ENCODE measurements at places on chromosomes 3 and 15.
A peak's percentile ranks its signal among the peaks of the same experiment; 100 is the strongest.

GRCh38 chr15:66830358-66830757, 128.3 kb downstream of the SMAD6 start:
- no peak for DNase-seq

GRCh38 chr3:87924485-87924884, 134.3 kb downstream of the CGGBP1 start:
- DNase-seq, result no peak

GRCh38 chr3:72745146-72745999, 102.9 kb downstream of the SHQ1 start:
- DNase-seq, result no peak

DNA sequence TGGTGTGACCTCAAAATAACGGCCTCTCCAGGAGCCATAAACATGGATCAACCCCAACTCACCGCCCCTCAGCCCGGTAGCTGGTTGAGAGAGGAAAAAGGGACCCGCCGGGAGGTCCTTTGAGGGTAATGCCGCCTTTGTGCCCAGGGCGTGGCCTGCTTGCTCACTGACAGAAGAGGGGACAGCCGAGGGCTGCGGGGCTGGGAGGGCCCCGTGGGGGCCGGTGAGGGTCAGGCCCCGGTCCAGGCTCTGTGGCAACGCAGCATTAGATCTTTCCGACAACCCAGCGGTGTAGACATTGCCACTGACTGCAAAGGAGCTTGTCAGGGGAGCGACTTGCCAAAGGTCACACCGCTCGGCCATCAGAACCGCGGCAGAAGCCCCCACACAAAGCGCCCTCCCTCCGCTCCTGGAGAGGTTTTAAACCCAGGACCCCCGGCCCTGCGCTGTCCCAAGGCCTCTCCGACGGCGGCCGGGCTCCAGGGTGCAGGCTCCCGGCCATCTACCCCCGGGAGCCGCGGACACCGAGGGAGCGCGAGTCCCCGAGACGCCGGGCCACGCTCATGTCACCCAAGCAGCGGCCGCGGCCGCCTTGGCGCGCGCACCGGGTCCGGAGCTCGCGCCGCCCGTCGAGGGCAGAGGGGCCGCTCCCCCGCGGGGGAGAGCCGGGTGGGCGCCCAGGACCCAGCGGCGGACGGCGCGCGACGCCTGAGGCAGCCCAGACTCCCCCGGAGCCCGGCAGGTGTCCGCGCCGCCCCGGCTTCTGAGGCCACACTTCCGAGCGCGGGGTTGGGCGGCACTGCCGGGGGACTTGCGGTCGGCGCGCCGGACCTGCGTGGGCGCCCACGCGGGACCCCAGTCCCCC, 975 bp downstream of the PCSK6 start:
- DNase-seq, result no peak

DNA sequence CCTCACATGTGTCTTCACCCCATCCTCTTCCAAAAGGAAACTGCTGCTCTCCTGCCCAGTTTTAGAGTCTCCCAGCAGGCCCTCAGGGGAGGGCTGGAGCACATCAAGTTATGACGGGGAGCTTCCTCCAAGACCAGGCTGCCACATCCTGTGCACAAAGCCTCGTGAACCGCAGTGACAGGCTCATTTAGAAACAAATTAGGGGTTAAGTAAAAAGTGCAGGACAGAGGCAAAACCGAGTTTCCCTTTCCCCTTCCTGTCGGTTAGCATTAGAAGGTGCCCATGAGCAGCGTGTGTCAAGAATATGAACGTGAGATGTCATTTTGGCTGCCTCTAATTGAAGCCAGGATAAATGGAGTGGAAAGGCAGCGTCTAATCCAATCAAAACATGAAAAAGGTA, 199.7 kb downstream of the ARRDC4 start:
- no peak for DNase-seq

GRCh38 chr3:126284258-126284904, 72.8 kb downstream of the KLF15 start:
- no peak for DNase-seq

DNA sequence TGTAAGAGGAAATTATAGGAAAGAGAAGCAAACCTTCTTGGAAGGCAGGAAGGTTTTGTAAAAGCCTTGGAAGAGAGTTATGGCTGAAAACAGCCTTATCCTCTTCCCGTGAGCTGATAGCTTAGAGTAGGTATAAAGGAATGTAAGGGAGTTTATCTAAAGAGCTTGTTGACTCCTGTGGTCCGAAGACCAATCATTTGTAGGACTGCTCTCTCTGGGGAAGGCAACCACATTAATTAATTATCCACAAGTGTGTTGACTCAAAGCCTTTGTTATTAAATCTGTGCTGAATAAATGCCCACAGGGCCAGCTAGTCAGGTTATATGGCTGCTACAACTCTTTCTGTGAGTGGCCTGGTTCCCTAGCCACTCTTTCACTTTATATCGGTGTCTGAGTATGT, 452.1 kb upstream of the RASGRP1 start:
- no peak for DNase-seq

GRCh38 chr3:39990532-39990931, 181.1 kb downstream of the MYRIP start:
- DNase-seq, result no peak

- no peak for DNase-seq
These were observed 3.8 kb upstream of the IRAK2 start for GRCh38 chr3:10160925-10161324.

DNA sequence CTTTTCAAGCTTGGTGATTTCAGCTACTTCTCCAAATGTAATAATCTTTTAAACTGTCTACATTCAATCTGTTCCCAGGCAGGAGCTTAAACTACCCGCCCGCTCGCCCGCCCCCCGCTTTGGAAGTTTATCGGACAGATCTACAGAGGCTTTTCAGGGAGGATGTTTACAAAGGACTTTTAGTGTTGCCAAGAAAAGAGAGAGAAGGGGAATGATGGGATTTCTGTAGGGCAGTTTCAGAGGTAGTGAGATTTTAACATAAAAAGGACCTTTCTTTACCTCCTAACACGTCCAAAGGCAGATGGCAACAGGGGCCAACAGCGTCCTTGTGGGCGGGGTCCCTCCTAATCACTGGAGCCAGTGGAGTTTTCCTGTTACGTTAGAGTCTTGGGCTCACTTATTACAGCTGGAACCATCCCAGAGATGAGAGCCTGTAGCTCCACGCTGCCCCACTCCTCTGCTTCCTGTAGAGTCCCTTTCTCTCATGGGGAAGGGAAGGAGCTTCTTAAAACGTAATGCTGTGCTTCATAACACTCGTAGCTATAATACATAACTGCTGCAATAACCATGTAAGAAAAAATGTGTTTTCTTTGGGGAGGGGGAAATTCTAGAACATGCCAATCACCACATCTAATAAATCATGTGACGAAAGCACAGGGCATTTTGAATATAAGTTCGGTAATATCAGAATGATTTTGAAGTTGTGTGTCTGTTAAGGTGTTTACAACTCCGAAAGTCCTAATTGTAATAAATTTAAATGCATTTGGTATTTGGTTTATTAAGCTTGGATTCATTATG, 30.9 kb downstream of the HES1 start:
- no peak for DNase-seq

- DNase-seq, result no peak
These were observed 171.6 kb downstream of the PPM1L start for GRCh38 chr3:160927620-160928019.

DNA sequence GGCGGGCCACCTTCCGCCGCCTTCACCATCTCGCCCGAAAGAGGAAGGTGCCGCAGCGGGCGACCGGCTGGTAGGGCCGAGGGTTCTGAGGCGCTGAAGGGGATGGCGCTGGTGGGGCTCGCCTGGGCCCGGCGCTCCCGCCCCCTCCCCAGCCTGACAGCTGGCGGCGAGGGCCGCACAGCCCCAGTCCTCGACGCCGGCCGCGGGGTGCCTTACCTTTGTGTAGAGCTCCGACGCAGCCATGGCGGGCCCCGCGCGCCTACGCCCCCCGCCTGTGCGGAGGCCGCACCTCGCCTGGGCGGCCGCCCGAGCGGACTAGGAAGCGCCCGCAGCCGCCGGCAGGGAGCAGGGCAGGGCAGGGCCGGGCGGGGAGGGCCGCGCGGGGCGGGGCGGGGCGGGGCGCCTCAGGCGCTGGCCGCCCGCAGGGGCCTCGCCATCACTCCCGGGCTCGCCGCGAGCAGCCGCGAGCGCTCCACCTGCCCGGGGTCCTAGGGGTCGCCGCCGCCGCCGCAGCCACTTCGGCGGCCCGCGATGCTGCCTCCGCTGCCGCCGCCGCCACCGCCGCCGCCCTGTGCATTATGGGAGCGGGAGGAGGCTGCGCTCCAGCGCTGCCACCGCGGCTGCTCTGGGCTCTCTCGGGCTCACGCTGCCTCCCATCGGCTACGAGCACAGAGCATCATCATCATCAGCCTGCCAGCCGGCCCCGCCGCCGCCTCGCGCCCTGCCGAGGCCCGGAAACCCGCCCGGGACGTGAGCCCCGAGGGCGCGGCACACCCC, at the start of gene MYO5A:
MYO5A (minus strand) TSS at position 317 of the 777 bp plus-strand sequence; CDS start at position 243, 74 bp downstream.
- peak; percentile 61 for DNase-seq

DNA sequence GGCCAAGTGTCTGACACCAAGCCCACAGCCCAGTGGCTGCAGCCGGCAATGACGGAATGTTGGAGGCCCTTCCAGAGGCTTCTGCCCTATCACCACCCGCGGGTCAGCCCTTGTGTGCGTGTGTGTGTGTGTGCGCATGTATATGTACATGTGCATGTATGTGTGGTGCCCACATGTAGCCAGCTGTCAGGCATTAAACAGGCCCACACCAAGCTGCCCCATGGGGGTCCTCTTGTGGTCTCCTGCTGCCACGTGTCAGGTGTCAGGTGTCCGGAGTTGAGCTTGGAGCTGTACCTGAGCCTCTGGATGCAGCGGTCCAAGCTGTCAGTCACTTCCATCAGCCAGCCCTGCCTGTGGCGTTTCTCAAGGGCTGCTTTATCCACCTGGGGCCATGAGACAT, 13.9 kb downstream of the UROC1 start:
- DNase-seq, result no peak

DNA sequence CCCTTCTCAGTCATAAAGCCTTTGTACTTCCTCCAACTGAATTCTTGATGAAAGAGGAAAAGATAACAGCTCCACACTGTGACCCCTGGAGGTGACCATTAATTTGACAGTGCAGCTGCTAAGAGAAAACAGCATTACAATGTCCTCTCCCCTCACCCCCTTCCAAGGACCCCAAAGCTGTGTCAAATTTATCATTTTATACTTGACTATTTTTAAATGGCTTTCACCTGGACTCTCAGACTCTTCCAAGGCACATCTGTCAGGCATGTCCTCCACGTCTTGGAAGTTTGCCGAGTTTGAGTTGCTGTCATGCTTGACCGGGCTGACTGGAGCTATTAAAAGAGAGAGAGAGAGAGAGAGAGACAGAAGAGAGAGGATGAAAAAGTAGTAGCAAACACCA, 236.5 kb downstream of the WDR72 start:
- no peak for DNase-seq

DNA sequence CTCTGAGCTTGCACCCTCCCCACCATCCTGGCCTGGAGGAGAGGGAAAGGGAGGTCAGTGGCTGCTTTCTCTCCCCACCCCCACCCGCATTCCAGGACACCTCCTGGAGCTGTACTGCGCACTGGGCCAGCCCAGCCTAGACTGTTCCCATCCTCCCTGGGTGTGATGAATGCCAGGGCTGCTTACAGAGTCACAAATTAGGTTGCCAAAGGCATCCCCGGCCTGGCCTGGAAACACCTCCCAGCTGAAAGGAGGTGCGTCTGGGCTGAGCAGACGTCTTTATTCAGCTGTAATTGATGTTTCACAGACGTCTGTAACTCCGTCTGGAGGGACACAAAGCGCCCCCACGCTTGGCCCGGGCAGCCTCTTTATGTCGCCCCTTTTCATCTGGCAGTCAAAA, 47.6 kb downstream of the RHCG start:
- DNase-seq, result no peak

GRCh38 chr3:185992831-185993374, 55.1 kb upstream of the TRA2B start:
- no peak for DNase-seq

GRCh38 chr3:17823816-17824215, 81.4 kb upstream of the TBC1D5 start:
- DNase-seq, result no peak

GRCh38 chr3:45704301-45704943, 15.2 kb downstream of the SACM1L start:
- no peak for DNase-seq

DNA sequence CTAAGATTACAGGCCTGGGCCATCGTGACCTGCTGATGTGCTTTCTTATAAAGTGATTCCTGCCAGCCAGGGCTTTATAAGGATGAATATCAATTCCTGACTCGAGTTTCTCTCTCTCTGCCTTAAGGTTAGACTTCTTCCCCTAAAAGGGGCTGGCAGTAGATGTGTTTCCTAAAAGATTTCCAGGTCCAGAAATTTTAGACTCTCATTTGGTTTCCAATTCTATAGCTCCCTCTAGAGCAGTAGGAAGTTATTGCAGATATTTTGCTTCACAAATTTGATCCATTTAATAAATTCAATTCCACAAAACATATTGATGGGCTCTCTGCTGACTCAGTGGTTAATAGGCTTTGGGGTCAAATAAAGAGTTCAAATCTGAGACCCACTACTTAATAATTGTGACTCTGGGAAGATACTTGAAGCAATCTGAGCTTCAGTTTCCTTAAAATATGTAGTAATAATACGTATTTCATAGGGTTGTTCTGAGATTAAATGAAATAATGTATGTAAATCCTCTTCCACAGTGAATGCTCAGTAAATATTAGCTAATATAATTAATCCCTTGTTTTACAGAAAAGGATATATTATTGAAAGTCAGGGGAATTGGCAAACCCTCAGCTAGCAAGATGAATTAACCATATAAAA, 2.1 kb downstream of the TRIM69 start:
- DNase-seq, result no peak

DNA sequence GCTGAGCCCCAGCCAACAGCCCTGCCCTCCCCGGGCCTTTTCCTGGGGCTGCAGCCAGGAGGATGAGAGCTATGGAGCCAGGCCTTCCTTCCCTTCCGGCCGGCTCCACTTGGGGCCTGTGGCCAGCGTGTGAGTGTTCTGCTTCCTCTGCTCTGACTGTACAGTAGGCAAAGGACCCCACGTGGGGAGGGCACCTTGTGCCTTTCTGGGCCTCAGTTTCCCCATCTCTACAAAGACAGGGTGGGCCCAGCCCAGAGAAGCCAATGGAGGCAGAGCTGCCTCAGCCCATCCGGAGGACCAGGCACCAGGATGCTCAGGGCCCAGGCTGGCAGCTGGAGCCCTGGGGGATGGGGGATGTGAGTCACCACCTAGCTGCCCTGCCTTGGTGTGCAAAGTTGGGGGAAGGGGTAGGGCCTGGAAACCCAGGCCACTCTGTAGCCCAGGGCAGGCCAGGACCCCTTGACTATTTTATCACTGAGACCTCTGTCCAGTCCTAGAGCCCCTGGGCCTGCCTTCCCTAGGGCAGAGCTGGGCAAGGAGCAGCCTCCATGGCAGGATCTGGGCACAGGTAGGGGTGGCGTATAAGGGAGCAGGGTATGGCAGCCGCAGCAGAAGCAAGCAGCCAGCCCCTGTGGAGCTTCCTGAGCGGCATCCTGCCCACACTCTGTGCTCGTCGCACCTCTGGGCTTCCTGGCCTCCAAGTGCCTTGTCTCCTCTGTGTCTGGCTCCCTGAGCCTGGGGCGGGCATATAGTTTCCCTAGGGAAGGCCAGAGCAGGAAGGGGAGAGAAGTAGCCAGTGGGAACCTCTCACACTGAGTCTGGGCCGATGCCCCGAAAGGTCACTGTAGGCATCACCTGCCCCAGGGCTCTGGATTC, 1.8 kb downstream of the PSTPIP1 start:
- no peak for DNase-seq
